ENCODE measurements at places on chromosomes 12 and 14.

GRCh38 chr14:102509746-102510615 is at the start of gene ANKRD9:
Gene ANKRD9, minus strand, starts transcription at chr14:102509776. Its CDS starts 1,887 bp downstream, at chr14:102507889.
- peak; percentile 96 for DNase-seq

DNA sequence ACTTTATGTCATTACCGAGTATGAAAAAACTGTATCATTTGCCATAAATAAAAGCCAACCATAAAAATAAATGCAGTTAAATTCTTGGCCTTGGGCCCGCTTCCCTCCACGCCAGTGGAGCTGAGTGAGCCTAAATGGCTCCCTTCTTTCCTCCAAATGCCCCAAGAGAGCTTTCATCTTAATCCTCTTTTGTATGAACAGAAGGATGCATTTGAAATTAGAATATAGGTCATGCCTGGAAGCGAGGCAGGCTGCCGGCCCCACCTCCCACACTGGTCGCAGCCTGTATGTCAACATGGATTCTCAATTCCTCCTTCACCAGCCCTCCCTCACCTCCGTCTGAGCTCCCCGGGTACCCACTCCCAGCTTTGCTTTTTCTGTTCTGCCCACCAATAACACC is 245.7 kb downstream of the SLC15A4 start:
- DNase-seq, result no peak

GRCh38 chr12:51023625-51024382 is 2.4 kb downstream of the SLC11A2 start:
- no peak for DNase-seq

DNA sequence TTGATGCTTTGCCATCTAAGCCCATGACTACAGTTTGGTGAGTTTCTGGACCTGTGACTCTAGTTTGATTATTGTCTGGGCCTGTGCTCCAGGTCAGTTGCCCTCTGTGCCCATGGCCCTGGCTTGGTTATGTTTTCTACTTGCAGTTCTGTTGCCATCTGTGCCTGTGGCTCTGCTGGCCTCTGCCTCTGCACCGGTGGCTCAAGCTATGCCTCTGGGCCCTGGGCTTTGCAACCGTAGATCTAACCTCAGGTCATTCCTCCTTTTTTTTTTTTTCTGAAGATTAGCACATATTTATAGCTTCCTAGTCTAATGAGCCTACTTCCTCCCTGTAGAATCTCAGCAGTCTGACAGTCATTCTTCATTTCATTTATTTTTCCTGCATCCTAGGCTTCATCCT is 161.2 kb downstream of the CCDC91 start:
- no peak for DNase-seq

GRCh38 chr14:32608857-32609256 is 279.8 kb downstream of the AKAP6 start:
- DNase-seq, result no peak

- no peak for DNase-seq
Observed at GRCh38 chr12:119678459-119678858, 10.5 kb downstream of the PRKAB1 start.

- DNase-seq, result no peak
Observed at GRCh38 chr12:101552277-101552676, 42.5 kb upstream of the MYBPC1 start.

- no peak for DNase-seq
Observed at GRCh38 chr12:131311764-131312163, 358.1 kb downstream of the ADGRD1 start.

GRCh38 chr14:82725213-82725612 is 1191.6 kb upstream of the SEL1L start:
- no peak for DNase-seq
